Pulmonary artery endothelial cell (primary cell): ENCODE measurements at places on chromosomes 4 and X. TPM values are rescaled to one million over a fixed set of nuclear protein-coding genes. Genes with fewer than 3 reads are reported as not detected.

SGMS2 gene
- 78.6 and 121 TPM in 2 replicates for total RNA-seq

GLRB gene
- 4.3 and 4.8 TPM in 2 replicates for total RNA-seq

DNA sequence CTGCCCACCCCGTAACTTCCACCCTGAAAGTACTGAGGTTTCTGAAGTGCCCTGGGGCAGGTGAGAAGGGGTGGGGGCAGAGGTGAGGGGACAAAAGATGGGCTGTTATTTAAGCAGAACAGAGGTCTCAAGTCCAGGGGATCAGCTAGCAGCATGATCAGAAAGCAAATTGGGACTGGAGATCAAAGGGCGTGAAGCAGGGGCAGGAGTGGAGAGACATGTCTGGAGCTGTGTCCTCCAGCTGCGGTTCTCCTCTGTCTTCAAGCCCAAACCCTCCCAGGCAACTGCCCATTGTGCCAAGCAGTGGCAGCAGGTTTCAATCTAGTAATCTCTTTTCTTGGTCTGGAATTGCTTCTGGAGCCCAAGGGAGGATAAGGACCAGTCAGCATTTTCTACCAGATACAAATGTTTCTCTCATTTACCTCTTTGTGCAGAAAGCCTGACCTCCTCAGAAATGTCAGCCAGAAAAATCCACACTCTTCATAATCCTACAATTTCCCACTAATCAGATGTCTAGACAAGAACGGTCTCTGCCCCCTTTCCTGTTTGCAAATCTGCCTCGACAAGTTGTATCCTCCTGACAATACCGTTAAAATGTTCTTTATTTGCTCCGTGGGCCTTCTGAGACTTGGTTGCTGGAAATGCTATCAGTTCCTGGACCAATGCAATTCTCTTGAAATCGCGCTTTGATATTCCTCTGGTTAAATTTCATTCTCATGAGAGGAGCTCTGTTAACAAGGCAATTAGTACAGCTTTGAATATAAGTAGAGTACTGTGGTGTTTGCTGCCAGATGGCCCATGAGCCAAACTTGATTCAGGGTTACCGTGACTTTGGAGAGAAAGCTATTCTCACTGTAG is 23.2 kb upstream of the RASL11B start:
- DNase-seq = no peak

DNA sequence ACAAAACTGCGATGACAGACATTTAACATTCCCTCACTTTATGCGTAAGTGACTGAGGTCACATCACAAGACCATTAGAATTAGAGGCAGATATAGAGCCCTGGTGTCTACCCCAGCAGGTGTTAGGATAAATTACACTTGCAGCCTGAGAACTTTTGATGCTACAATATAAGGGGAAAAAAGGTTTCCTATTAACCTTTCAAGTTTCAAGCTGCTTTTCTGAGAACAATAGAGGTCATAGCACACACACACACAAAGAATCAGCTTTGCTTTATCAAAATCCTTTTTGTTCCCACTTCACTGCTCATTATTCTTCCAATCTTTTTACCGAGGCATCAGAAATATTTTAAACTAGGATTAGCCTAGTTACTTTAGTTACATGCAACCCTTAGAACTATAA is 119.8 kb downstream of the COL25A1 start:
- no peak for DNase-seq

GRCh38 chrX:114999906-115000305 is 17.5 kb downstream of the IL13RA2 start:
- DNase-seq = no peak
